Hematopoietic multipotent progenitor cell treated with erythropoietin and hydrocortisone succinate and interleukin-3 and kit ligand, for 6 days (in vitro differentiated cells): ENCODE measurements at places on chromosomes 12 and 14.

DNA sequence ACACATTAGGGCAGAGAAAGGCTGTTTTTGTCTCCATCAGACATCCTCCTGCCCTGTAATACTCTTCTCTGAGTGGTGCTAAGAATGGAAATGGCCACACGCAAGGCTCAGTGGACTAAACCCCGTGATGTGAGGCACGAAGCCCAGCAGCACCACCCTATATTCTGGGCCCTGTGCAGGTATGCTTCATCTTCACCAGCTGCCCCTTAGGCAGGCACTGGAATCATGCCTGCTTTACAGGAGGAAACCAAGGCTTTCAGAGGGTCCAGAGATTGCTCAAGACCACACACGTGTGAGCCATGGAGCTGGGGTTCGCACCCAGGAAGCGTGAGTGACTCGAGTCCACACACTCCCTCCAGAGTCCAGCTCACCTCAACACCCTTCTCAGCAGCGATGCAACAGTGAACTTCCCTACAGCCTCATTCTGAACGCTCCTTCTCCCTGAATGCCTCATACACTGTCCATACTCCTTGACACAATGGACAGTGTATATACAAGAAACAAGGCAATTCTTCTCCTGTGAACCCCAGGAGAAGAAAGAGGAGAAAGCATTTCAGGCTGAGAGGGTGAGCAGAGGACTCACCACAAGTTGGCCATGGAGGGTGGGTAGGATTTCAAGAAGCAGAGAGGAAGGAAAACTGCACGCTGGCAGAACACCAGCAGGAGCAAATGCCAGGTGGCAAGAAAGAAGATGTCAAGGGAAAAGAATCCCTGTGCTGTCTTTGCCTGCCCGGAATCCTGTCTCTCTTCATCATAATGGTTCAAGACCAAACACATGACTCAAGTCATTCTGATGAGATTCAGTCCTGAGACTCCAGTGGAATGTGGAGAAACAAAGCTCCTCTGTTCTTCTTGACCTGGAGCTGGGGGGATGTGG, 39.1 kb downstream of the NT5DC3 start:
- no peak for DNase-seq

GRCh38 chr14:101595887-101596721, 34.8 kb downstream of the DIO3 start:
- peak; percentile 3 for DNase-seq

DNA sequence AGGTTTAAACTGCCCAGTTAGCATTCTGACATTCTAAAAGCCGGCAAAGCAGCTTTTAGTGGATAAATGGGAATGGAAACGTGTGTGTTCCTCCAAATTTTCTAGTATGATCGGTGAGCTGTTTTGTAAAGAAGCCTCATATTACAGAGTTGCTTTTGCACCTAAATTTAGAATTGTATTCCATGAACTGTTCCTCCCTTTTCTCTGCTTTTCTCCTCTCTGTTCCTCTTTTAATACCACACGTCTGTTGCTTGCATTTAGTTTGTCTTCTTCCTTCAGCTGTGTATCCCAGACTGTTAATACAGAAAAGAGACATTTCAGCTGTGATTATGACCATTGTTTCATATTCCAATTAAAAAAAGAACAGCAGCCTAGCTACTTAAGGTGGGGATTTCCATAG, 10.7 kb downstream of the DYRK2 start:
- no peak for DNase-seq

DNA sequence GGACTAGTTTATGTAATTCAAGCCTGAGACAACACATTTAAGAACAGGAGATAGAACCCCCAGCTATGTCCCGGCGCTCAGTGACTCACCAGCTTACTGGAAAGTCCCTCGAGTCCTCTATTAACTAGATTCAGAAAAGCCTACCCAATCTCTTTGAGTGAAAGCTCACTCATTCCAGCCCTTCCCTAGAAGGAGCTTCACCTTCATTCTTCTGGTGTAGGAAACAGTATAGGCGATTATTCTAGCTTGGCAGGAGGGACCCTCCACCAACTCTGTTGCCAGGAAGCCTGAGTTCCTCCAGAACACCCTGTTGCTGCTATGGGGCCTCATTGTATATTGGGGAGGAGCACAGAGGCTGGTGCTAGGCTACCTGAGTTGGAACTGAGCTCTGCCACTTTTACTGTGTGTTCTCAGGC, 57.2 kb upstream of the AEBP2 start:
- DNase-seq: no peak

DNA sequence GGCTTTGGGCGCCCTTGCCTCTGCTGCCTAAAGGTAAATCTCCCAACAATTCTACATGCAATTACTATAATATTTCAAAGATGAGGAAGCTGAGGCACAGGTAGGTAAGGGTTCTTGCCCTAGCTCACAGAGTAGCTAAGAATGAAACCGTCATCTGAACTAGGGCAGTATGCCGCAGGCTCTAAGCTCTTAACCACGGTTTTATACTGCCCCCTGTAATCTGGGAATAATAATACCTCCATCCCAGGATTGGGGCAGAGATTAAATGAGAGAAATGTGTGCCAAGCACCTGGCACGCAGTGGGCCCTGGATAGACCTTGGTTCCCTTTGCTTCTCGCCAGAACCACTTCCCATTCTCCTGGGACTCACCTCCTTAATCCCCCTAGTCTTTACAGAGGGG, 1.5 kb upstream of the HRK start:
- DNase-seq: peak; percentile 32

GRCh38 chr14:97143456-97143855, 346.3 kb downstream of the VRK1 start:
- DNase-seq: no peak

DNA sequence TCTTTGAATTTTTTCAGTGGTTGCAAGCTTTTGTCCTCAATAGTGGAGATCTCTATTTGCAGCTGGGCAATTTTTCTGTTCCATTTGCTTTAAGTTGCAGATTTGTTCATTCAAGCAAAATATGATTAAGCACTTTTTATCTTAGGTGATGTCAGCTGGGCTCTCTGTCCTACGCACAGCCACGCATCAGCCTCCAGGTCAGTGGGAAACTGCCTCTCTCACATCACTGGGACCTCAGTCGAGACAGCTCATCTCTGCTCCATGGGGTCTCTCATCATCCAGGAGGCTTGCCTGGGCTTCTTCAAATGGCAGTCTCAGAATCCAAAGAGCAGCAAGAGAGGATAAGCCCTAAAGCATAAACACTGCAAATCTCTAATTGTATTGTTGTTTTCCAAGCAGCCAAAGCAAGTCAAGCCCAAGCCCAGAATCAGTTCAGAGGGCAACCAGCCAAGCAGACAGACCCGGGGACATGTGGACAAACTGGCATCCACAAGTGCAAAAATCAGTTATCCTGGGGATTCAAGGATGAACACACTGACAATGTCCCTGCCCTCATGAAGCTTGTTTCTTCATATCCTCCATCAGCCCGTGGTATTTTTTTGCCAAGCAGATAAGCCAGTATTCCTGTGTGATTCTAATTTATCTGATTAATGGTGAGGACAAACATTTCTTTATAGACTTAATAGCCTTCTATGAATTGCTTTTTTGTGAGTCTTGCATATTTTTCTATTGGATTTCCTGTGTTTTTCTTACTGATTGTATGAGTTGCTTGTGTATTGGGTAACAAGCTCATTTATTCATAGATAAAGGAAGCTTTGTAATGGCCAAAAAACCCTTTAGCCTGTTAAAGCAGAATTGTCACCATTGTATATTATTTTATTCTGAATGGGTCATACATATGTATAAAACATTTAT, 262.5 kb downstream of the GXYLT1 start:
- DNase-seq: no peak

DNA sequence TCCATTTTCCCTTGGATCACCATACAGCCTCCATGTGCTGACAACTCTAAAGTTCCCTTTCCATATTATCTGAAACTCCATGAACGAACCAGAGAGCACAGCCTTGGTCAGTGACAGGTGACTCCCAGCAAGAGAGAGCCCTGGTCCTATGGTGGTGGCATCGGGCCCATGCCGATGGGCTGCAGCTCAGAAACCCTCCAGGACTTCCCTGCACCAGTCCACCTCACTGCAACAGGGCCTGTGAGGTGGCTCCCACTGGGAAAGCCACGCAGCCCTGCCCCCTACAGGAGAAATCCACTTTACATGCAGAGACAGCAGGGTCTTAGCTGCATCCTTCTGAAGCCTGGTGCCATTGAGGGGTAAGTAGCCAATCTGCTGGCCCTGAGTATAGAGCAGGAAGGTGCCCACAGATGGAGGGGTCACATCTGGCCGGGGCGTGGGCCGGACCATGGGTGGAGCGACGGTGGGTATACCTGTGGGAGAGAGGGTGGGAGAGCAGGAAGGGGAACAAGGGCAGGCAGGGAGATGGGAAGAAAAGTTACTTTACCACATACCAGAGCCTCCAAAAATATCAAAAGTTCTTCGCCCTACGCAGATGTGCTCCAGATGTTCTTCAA, 24.7 kb downstream of the RTRAF start:
- DNase-seq: peak; percentile 52

DNA sequence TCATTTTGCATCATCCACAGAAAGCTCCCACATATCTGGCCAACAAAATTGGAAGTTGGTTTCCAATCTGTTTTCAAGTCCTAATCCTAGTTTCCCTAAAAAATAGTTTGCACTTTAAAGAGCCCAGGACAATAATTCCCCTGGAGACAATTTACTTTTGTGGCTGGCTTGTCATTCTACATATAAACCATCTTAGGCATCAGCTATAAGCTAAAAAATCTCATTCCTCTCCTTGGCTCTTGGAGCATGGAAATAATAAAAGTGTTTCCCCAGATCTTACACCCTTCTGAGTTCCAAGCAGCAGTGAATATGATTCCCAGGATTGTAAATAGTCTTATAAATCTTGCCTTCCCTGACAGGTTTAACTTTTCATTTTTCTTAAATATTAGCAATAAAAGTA, 89.1 kb upstream of the NUDT4 start:
- DNase-seq: no peak

DNA sequence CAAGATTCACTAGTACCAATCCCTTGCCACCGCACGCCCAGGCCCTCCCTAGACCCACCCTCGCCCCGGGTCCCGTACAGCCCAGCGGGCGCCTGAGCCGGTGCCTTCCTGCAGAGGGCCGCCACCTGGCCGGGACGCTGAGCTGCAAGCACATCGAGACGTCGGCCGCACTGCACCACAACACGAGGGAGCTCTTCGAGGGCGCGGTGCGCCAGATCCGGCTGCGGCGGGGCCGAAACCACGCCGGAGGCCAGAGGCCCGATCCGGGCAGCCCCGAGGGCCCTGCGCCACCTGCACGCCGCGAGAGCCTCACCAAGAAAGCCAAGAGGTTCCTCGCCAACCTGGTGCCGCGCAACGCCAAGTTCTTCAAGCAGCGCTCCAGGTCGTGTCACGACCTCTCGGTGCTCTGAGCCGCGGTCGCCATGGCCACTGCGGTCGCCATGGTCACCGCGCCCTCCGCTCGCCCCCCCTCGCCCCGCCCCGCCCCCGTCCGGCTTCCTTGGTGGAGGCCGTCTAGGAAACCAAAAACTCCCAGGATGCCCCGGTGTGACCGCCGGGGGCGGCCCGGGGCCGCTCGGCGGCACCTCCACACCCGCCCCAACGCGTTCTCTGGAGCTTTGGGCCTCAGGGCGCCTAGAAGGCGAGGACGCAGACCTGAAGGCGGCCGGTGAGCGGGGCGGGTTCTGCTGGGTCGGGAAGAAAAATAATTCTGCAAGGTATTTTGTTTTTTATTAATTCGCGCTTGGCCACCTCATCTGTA, 3.7 kb downstream of the REM2 start:
- peak; percentile 88 for DNase-seq

GRCh38 chr12:6842075-6842474, 1.4 kb downstream of the GNB3 start:
- no peak for DNase-seq

GRCh38 chr14:92412912-92413311, 89.9 kb downstream of the SLC24A4 start:
- DNase-seq: no peak

GRCh38 chr14:104504172-104504735, 75.3 kb upstream of the C14orf180 start:
- DNase-seq: no peak

DNA sequence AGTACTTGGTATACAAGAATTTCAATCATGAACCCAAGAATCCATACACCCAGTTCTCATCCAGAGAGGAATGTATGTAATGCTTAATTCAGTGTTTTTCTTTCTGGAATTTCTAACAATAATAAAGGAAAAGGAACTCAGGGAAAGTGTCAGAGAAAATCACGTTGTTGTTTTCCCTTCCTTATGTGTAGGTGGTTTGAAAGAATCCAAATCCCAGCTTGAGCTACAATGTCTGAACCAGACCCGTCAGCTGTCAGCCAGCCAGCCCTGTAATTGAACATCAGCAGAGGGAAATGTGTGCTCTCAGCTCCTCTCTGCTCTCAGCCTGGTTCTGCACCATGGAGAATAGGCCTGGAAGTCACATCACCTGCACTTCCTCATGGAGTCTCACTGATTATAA, 126.5 kb downstream of the TMEM30B start:
- DNase-seq: no peak

- DNase-seq: peak; percentile 74
These were observed 5.3 kb downstream of the BHLHE41 start for GRCh38 chr12:26119391-26119989.

DNA sequence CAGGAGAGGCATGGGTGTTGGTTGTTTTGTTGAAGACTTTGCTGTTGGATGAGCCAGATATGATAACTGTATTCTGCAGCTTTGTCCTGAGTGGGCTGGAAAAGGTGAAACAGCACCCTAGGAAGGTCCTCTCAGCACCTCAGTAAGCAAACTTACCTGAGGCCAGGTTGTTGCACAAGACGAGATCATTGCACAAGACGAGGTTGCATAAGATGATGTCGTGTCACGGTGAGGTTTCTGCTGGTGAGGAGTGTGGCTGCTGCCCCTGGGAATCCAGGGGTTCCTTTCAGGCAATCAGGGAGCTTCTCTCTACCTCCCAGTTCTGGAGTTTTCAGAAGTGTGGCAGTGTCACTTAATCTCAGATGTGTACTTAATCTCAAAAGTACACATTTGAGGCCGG, 85.6 kb downstream of the GLT1D1 start:
- DNase-seq: no peak

DNA sequence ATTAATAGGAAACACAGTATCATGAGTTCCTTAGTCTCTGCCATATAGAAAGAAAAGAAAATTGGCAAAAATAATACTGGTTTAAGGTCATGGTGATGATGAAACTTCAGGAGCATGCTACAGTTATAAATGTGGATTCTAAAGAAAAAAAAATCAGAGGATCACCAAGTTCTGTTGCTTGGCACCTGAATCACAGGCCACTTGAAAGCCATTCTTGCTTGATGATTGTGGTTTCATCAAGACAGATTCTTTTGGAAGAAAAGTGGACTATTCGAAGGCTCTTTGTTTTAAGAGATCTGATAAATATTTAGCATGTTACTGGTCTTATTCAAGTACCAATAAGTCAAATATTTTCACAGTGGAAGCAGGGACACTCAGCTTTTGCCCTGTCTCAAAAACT, 148.9 kb downstream of the SAMD4A start:
- DNase-seq: no peak

DNA sequence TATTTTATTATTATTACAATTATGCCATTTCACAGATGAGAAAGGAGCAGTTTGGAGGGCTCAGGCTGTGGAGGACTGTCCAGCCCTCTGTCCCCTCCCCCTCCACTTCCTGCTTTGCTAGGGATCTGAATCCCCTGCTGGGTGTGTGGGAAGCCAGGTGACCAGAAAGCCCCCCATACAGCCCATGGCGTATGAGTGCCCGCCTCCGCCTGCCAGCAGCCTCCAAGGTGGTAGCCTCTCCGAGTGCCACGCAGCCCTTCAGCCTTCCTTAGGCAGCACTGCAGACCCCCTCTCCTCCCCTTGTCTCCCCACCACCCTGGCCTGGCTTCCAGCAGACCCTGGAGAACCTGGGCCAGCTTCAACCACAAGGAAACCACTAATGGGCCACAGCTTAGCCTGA, 12.6 kb downstream of the DTX1 start:
- no peak for DNase-seq

- no peak for DNase-seq
These were observed 99.1 kb upstream of the CCND2 start for GRCh38 chr12:4174417-4174816.

GRCh38 chr14:35299708-35300107, 7.5 kb downstream of the PSMA6 start:
- DNase-seq: no peak
